Choroid plexus epithelial cell (primary cell): ENCODE measurements at places on chromosomes 7 and 10.

GRCh38 chr10:116245156-116245555, 27.9 kb downstream of the GFRA1 start:
- DNase-seq: no peak

DNA sequence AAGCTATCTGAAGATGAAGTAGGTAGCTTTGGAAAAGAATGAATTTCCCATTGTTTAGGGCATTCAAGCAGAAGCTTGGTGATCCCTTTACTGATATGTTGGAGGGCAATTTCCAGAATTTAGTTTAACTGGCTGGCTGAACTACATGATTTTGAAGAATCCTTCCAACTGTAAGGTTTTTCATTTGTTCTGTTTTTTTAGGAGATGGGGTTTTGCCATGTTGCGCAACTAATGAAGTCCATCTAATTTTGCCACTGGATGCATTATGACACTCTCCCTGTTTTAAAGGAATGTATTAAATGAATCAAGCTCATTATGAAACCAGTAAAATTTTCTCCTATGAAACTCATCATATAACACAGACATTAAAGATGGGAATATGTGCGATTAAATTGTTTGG, 6.1 kb upstream of the DDX50 start:
- no peak for DNase-seq

GRCh38 chr10:11093771-11094736, 76.4 kb downstream of the CELF2 start:
- DNase-seq: no peak

GRCh38 chr10:860519-860918, 71.0 kb downstream of the LARP4B start:
- no peak for DNase-seq

DNA sequence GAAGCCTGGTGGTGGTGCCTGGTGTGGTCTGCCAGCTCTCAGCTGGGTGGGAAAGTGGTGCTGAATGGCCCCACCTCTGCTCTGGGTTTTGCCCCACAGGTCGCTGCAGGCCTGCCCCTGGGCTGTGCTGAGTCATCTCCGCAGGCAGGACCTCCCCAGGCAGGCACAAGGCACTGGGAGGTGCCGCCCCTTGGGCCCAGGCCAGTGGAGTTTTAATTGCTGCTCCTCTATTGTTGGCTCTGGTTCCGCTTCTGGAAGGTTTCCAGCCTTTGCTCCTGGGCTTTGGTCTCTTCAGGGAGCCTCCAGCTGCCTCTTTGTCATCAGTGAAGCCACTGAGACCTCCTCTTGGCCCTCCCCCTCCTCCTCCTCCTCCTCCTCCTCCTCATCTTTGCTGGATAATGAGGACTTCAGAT, 180.3 kb upstream of the GRB10 start:
- DNase-seq: peak; percentile 60

DNA sequence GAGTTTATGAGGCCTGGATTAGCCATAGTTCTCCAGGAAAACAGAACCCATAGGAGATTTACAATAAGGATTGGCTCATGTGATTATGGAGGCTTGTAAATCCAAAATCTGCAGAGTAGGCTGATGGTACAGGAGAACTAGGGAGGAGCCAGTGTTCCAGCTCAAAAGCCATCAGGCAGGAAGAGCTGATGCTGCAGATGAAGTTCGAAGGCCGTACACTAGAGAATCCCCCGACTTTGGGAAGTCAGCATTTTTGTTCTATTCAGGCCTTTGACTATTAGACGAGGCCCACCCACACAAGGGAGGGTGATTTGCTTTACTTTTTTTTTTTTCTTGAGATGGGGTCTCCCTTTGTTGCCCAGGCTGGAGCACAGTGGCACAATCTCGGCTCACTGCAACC, 37.6 kb downstream of the KIN start:
- DNase-seq: no peak

DNA sequence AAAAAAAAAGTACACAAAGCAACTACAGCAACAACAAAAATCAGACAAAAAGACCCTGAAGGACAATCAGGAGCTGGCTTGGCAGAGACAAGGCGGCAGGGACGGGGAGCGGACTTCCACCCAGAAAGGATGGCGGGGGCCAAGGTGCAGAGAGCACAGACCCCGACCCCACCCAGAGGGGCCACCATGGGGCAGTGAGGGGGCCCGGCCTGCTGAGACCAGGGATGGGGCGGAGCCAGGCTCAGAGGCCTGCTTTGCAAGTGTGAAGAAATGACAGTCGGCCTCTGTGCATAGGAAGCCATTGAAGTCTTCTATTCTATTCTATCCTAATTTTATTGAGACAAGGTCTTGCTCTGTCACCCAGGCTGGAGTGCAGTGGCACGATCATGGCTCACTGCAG, 82.0 kb downstream of the ELFN1 start:
- no peak for DNase-seq

GRCh38 chr7:100822236-100823139, 4.8 kb downstream of the EPHB4 start:
- DNase-seq: no peak

- no peak for DNase-seq
Observed at GRCh38 chr10:47123716-47124288, 176.2 kb upstream of the GDF10 start.
